ENCODE measurements at places on chromosomes 2 and 18.

GRCh38 chr2:178536037-178536436 is 55.8 kb downstream of the PLEKHA3 start:
- DNase-seq: no peak

DNA sequence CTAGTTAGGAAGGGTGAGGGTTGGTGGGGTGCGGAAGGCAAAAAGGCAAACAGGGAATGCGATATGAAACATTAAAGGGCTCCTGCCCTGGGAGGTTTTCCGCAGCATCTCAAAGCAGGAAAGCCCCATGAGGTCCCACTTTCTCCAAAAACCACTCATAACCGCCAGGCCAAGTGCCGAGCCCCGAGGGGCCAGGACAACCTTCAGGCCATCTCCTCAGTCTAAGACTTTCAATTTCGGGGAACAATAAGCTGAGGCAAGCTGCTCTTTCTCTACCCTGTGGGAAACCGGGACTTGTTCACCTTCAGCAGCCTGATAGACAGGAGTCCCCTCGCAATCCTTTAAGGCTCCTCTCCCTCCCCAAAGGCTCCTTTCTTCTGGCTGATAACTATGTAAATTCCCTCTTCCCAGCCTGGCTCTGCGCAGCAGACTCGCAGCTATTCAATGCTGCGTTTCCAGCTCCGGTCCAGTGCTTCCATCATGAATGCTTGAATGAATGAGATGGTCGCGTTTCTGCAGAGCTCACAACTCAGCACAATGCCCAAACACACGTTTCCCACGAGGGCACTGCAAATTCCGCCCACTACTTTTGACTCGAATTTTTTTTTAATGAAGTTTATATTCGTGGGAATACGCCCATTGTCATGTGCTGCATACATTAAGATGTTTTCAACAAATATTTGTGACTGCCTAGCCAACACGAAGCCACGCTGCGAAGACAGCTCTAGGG is 1.4 kb downstream of the LAMA1 start:
- DNase-seq: no peak

GRCh38 chr2:236162882-236163470 is 5.2 kb downstream of the GBX2 start:
- no peak for DNase-seq

DNA sequence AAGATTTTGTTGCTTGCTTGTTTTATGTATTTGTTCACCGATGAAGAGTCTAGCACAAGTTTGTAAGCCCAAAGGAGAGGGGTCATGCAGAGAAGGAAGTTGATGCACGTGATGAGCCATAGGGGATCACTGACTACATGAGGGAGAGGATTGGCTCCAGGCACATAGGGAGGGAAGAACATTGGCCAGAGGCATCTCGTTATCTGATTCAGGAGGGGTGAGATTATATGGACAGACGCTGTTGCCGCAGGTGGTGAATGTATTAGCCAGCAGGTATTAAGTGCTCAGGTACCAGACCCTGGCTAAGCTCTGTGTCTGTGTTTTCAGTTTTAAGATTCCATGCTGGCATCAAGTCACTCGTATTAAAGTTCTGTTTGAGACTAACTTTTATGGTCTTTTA is 91.8 kb upstream of the CHST9 start:
- no peak for DNase-seq

GRCh38 chr18:9413576-9413975 is 61.7 kb upstream of the RALBP1 start:
- peak; percentile 81 for DNase-seq

GRCh38 chr2:200086911-200087310 is 131.5 kb downstream of the MAIP1 start:
- peak; percentile 30 for DNase-seq

GRCh38 chr2:1521878-1522830 is 108.9 kb downstream of the TPO start:
- DNase-seq: no peak

DNA sequence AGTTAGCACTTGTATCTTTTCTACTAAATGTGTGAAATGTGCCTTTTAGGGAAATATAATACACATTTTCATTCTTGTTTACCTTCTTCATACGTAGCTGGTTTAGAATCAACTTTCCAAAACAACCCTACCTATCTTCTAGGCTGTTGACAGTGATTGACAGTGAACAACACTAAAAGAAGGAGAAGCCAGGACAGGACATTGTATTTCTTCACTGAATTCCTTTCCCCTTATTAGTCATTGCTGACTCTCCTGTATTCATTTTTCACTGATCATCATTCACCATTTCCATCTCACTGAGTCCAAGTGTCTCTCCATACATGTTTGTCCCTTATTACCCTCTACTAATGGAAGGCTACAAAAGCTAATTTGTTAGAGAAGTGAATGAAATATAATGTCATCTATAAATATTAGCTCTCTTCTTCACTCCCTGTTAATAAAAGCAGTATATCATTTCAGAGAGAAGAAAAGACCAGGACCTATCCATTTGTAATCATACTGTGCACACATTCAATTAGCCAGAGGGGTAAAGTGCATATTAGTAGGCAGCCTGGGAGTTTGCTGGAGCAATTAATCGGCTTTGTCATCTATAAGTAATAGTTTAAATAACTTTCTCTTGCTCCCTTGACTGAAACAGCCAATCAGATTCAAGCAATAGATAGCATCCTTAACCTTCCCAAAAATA is 192.5 kb upstream of the FOSL2 start:
- DNase-seq: no peak

- DNase-seq: no peak
Observed at GRCh38 chr2:33258387-33258786, 218.1 kb upstream of the RASGRP3 start.

Data from fibroblast of skin of right quadriceps (primary cell).